MG63 (cell line): ENCODE measurements at places on chromosomes 5 and 9. TPM values are rescaled to one million over a fixed set of nuclear protein-coding genes. Genes with fewer than 3 reads are reported as not detected.
A peak's percentile ranks its signal among the peaks of the same experiment; 100 is the strongest.

Gene SV2C
- not detected in 2 replicates for total RNA-seq

GRCh38 chr5:80905405-80905804, 54.8 kb upstream of the RASGRF2 start:
- no peak for DNase-seq

GRCh38 chr5:19619571-19619970, 368.4 kb downstream of the CDH18 start:
- DNase-seq = no peak

DNA sequence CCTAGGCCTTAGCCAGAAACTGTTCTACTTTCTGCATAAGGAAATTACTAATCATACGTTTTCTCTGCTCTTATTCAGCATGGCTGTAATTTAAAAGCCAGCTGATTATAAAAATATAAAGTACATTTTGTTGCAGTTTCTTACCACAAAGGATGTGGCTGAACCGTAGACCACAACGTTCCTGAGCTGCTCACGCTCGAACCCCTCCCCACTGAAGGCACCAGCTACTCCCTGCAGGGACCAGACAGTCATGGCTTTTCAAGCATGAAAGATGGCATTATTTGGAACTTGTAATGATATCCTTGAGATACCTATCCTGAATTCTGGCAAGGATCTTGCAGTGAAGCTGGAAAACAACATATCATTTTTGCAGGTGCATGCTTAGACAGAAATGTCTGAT, 91.8 kb upstream of the DMRT1 start:
- no peak for DNase-seq

- DNase-seq = peak; percentile 86
These were observed 34.6 kb downstream of the OXCT1 start for GRCh38 chr5:41835645-41836044.

DNA sequence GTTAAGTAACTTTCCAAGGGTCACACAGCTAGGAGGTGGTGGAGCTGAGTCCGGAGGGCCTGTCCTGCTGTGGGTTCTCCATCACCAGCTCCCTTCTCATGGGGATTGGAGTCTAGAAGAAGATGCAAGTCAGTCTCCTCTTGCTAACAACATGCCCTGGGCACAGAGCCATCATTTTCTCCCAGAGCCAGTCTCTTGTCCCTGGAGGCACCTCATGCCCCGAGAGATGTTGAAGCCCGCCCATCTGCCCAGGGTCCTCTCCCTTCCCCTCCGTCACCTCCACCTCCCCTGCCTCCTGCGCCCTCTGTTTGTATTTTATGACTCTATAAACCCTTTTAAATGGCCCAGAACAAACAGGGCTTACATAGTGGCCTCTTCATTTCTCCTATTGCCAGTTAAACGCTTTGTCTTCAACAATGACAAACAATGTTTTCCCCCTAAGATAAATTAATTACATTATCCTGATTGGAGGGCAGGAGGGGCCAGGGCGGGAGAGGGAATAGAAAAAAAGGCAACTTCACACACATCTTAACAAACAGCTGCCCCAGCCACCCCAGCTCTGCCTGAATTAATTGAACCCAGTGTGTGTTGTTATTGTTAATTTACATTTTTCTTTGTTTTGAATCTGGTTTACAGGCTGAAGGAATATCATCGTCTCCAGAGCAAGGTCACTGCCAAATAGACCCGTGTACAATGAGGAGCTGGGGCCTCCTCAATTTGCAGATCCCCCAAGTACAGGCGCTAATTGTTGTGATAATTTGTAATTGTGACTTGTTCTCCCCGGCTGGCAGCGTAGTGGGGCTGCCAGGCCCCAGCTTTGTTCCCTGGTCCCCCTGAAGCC, 55.8 kb downstream of the ASS1 start:
- no peak for DNase-seq

DNA sequence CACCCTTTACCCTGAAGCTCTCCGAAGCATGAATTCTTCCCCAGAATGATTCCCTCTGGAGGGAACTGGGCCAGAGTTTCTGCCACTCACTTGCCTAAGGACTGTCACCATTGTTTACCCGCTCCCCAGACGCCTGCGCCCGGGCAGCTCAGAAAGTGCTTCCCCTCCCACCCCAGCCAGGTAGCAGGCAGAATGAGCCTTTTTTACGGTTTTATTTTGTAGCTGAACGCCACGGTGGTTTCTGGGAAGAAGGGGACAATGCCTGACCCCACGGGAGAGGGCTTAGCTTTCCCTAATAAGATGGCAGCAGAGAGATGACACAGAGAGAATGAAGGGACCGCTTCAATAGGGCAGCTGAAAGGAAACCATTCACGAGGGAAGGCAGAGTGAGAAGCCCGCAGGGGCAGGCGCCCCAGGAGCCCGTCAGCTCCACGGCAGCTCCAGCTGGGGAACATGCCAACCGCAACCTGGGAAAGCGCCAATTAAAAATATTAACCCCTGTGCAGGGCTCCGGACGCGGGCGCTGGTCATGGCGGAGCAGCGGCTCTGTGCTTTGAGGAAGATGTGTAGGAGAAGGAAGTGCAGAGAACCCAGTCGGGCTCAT, 20.4 kb upstream of the NTNG2 start:
- peak; percentile 63 for DNase-seq

GRCh38 chr5:7878381-7878873, 9.5 kb downstream of the MTRR start:
- no peak for DNase-seq

- no peak for DNase-seq
These were observed 7.9 kb upstream of the RAI14 start for GRCh38 chr5:34648039-34648839.

Gene ADAMTS2
- 88.7 and 141 TPM in 2 replicates for total RNA-seq

DNA sequence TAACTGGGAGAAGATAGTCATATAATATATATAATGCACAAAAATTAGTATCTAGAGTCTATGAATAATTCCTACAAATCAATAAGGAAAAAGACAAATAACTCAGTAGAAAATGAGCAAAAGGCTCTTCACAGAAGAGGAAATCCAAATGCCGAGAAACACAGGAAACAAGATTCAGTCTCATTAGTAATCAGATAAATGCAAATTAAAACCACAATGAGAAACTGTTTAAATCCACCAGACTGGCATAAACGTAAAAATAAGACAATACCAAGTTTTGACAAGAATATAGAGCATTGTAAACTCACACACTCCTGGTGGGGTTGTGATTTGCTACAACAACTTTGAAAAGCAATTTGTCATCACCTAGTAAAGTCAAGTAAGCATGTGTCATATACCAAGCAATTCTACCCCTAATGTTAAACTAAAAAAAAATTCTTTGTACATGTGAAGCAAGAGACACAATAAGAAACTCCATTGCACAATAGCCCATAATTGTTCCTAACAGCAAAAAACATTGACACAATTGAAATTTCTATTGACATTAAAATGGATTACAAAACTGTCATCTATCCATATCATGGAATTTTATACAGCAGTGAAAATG, 21.0 kb upstream of the UBLCP1 start:
- no peak for DNase-seq

GRCh38 chr9:134960701-134961181, 43.0 kb upstream of the FCN1 start:
- DNase-seq = no peak

- DNase-seq = no peak
These were observed 37.4 kb downstream of the ELOVL7 start for GRCh38 chr5:60806591-60807243.

DNA sequence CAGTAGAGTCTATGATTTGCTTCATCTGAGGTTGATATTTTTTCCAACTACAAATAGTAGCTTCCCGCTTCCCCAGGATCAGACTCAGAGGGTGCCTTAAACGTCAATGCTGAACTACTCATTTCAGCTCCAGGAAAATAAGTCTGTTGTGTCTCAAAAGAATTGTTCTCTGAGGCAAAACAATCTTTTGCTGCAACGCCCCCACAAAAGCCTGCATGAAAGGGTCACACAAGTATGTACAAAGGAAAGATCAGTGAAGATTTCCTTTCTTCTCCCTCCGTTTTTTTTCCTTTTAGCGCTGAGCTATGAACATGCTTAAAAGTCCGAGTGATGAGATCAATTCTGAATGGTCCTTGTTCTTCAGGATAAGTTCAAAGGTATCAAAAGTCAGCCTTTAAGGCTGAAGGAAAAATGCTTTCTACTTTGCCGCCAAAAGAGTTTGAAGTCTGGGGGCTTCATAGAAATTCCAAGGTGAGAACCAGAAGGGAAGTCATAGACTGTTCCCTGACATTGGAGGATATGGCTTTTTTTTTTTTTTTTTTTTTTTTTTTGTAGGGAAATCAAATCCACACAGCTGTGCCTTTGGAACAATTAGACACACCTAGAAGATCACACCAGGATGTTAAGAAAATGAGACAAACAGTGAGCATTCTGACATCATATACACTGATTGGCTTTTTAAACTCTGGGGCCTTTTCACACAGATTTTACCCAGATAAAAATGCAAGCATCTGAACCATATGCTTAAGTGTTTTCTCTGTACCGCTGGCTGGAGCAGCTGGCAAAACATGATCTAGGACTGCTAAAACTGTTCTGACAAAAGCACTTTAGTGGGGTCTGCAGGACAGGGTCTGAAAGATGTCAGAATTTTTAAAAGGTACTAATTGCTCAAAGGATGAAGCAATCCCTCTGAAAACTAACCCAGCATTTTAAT, 329.3 kb downstream of the ENC1 start:
- DNase-seq = no peak

GRCh38 chr9:21988056-21988990, 5.9 kb downstream of the CDKN2A start:
- DNase-seq = no peak

DNA sequence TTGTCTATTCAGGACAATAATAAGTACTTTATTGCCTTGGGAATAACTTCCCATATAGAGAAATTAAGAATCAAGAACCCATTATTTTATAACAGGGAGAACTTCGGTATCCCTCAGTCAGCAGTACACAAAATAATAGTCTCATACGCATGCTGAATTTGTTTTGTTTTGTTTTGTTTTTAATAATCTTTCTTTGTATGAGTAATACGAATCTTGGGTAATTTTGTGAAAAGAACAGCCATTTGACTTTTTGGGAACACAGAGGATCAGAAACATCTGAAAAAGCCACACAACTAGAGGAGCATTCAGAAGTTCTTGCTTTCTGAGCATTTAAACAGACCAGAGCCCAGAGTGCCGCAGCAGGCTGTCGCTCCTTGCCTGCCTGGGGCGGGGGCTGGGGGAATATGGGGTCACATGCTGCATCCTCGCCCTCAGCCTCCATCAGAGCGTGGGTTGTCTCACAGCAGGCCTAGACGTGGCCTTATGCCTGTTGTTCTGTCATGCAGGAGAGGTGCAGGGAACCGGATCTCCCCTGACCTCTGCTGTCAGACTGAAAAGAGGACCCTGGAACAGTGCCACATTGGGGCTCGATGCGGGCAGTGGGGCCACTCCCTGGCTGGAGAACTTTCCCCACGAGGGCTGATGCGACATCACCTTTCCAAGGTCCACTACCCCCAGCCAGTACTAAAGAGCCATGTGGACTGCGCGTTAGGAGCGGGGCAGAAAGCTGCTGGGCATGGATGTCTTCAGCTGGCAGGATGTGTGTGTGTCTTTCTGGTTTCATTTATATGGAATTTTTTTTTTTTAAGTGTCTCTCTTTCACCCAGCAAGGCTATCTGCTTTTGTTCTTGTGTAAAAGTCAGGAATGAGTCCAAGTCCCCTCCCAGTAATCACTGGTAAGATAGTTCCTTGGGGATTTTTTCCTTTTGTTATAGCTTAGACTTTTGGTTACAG, 133.4 kb upstream of the OTULINL start:
- no peak for DNase-seq

DNA sequence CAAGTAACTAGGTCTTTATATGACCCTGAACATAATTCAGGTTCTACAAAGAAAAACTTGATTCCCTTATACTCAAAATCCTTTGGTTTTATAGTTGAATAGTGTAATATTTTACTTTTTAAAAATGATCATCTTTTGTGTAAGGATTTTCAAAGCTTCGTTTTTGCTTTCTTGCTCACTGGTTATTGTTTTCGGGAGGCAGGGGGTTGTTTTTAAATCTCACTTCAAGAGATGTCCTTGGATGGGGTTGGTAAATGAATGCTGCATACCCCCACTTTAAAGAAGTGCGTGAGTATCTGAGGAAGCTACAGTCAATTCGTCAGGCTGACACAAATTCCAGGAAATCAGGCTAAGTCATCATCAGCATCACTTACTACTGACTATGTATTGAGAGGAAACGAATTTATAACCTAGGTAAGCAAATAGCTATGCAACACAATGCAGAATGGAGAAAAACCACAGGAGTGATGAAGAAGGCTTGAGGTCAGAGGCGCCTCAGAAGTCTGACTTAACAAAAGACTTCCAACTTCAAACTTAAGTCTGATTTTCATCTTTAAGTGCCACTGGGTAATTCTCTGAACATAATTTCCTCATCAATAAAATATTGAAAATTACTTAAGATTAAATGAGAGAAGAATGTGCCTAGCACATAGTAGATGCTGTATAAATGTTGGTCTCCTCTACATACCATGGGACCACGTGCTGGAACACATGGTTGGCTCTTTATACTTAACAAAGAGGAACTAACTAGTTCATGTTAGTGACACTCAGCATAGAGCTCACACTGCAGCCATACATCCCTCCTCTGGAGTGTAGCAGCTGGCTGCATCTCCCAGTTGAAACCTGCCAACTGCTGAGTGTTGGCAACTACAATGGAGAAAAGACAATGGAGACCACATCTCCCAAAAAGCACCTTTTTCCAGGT, 106.0 kb upstream of the KIF2A start:
- DNase-seq = no peak

DNA sequence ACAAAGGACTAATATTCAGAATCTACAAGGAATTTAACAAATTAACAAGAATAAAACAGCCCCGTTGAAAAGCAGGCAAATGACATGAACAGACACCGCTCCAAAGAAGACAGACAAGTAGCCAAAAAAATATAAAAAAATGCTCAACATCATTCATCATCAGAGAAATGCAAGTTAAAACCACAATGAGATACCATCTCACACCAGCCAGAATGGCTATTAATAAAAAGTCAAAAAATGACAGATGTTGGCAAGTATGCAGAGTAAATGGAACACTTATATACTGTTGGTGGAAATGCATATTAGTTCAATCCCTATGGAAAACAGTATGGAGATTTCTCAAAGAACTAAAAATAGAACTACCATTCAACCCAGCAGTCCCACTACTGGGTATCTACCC, 302.7 kb upstream of the RGMB start:
- DNase-seq = no peak

Gene BAAT
- 0.13 TPM in 1 of 2 replicates, not detected in the other for total RNA-seq

Gene IFNB1
- total RNA-seq = 0.81 and 4.1 TPM in 2 replicates

DNA sequence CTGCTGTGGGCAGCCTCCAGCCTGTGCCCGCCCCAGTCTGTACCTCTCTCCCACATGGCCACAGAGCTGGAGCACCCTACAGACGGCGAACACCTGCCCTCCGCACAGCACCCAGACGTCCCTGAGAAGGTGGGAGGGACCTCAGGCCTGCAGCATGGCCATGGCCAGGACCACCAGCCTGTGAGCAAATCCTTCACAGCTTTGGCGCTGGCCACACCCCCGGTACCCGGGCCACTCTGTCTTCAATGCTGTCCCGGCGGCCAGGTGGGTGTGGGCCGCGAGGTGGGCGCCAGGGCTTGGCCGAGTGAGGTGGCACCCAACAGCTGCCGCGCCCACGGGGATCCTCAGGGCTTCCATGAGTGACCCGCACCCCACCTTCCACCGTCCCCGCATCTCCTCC, 18.7 kb downstream of the NOTCH1 start:
- DNase-seq = no peak

GRCh38 chr5:22242532-22242931, 610.6 kb downstream of the CDH12 start:
- no peak for DNase-seq

Gene C9
- not detected in 2 replicates for total RNA-seq
